ENCODE measurements at places on chromosomes 6 and 20. TPM values are rescaled to one million over a fixed set of nuclear protein-coding genes. Genes with fewer than 3 reads are reported as not detected.

EPPIN gene
- not detected for total RNA-seq

ABHD16B gene
- not detected for total RNA-seq

OCSTAMP gene
- not detected for total RNA-seq

PTGIS gene
- total RNA-seq: 14.4 TPM

SLC4A11 gene
- 9.9 TPM for total RNA-seq

HTR1E gene
- not detected for total RNA-seq

ZNF512B gene
- 26.5 TPM for total RNA-seq

POFUT1 gene
- 25.1 TPM for total RNA-seq

CABLES2 gene
- total RNA-seq: 4.6 TPM

MUC21 gene
- total RNA-seq: not detected

SMLR1 gene
- total RNA-seq: not detected

FAM83B gene
- total RNA-seq: 119 TPM

FOXO3 gene
- 103 TPM for total RNA-seq

SOX18 gene
- 8.7 TPM for total RNA-seq

APOM gene
- 7.8 TPM for total RNA-seq

CPXM1 gene
- total RNA-seq: 5.1 TPM

CLDN20 gene
- total RNA-seq: not detected

RAB32 gene
- 20.3 TPM for total RNA-seq

TCP11 gene
- not detected for total RNA-seq

AGER gene
- 4.8 TPM for total RNA-seq

SNPH gene
- total RNA-seq: 2.1 TPM

SNX14 gene
- 125 TPM for total RNA-seq

HLA-DOB gene
- total RNA-seq: 1.6 TPM

PTCHD4 gene
- 0.47 TPM for total RNA-seq

PPP1R3D gene
- 7.3 TPM for total RNA-seq

LY6G6F gene
- total RNA-seq: not detected

PLA2G7 gene
- 6.0 TPM for total RNA-seq

TBC1D32 gene
- total RNA-seq: 17.6 TPM

SAMD10 gene
- total RNA-seq: 11.1 TPM

SIRPA gene
- total RNA-seq: 48.8 TPM

CLPSL2 gene
- total RNA-seq: not detected

HLA-DQB1 gene
- total RNA-seq: 5.2 TPM

GSTA1 gene
- total RNA-seq: not detected

CENPQ gene
- 3.8 TPM for total RNA-seq

IMPG1 gene
- total RNA-seq: not detected

RING1 gene
- 17.0 TPM for total RNA-seq

Measured in suprapubic skin (tissue), 4 donors.